Inflammatory macrophage treated with lipopolysaccharide for 1 hour (primary cell): ENCODE measurements at places on chromosomes 5 and 9.

DNA sequence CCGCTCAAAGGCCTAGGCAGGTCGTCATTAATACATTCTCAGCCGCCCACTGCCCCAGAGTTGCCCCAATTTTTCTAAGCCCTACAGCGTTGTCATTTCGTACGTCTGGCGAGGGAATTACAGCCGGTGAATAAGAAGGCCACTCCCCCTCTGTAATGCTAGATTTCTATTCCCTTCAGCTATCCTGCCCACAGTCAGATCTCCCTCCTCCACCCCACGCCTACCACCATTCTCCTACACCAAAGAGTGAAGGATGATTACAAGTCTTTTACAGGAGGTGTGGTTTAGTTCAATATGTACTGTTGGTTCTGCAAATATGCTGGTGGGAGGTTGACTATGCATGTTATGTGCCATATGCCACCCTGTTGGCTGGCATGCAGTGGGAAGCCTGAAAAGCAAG is 83.7 kb upstream of the SMIM15 start:
- DNase-seq: no peak

- DNase-seq: no peak
Observed at GRCh38 chr5:141234109-141234667, 11.0 kb upstream of the PCDHB15 start.

DNA sequence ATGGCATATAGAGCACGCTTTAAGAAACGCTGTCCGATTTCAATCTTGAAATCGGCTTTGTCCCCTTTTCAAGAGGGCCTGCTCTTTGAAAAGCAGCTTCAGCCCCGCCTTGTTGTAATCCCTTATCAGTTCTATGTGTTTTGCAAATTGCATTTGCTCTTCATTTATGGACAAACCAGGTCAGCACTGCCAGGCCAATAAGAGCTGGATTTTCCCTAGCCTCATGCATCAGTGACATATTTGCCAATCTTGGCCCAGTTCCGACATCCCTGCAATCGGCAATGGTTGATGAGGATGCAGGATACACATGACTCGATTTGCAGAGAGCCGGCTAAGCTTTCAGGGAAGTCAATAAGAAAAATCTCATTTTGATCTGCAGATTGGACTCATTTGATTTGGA is 529.1 kb upstream of the CLINT1 start:
- DNase-seq: no peak

- no peak for DNase-seq
Observed at GRCh38 chr9:121663591-121663990, 12.2 kb downstream of the DAB2IP start.

GRCh38 chr9:7342229-7342628 is 457.3 kb downstream of the DMAC1 start:
- DNase-seq: no peak

- DNase-seq: no peak
Observed at GRCh38 chr5:61082516-61083280, 79.6 kb downstream of the SMIM15 start.

GRCh38 chr5:59368951-59369350 is 524.6 kb downstream of the PDE4D start:
- DNase-seq: no peak
